OCI-M1 (cell line): ENCODE measurements at places on chromosomes 12 and 14.

DNA sequence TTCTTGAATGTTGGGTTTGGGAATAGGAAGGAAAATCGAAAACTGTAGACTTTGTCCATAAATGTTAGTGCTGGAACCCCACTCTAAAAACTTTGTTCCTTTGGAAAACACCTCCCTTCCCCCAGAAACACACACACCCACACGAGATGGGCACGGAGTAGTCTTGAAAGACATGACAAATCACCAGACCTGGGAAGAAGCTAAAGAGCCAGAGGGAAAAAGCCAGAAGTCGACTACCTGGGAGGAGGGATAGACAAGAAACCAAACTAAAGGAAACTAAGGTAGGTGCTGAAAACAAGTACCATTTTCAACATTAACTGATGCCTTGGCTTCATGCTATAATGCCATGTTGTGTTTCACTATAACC lies 925 bp upstream of the NANOG start:
- no peak for DNase-seq

- DNase-seq: peak; percentile 87
These were observed 13.7 kb upstream of the TCTN1 start for GRCh38 chr12:110600254-110600653.

DNA sequence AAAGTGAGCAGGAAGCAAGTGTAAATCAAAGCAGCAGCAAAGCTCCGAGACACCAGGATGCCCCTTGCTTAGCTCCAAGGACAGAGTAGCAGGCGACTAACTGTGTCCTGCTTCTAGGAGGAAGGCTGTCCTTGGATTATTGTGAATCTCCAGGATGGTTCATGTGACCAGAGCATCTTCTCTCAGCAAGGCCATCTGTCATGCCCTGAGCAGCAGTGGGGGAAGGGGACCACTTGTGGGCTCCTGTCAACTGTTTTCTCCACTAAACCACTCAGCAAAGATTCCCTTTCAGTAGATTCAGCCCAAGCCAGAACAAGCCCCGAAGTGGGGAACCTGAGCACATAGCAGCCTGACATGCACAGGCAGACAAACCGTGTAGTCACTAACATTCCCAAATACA lies 19.4 kb downstream of the MAP3K9 start:
- no peak for DNase-seq

GRCh38 chr12:13362260-13362841 lies 165.8 kb downstream of the EMP1 start:
- DNase-seq: peak; percentile 76

GRCh38 chr14:28300356-28300755 lies 466.2 kb upstream of the FOXG1 start:
- no peak for DNase-seq

DNA sequence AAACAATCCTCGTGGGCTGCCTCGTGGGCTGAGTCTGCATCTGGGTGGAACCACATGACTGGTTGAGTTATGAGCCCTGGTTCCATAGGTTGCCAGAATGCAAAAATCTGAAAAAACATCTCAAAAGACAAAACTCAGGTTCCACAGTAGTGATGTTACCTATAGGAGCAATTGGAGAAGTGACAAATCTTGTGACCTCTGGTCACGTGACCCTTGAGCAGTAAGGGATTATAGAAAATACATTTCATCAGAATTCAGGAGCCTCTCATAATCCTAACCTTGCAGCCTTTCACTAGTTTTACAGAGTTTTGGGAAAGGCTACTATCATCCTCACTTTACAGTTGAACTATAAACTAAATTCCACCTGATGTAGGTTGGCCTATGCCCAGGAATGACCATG lies 12.5 kb upstream of the RNASE3 start:
- no peak for DNase-seq
